ENCODE measurements at places on chromosomes 5 and 9.

GRCh38 chr5:95861864-95862561, 39.5 kb upstream of the GLRX start:
- DNase-seq, result no peak

DNA sequence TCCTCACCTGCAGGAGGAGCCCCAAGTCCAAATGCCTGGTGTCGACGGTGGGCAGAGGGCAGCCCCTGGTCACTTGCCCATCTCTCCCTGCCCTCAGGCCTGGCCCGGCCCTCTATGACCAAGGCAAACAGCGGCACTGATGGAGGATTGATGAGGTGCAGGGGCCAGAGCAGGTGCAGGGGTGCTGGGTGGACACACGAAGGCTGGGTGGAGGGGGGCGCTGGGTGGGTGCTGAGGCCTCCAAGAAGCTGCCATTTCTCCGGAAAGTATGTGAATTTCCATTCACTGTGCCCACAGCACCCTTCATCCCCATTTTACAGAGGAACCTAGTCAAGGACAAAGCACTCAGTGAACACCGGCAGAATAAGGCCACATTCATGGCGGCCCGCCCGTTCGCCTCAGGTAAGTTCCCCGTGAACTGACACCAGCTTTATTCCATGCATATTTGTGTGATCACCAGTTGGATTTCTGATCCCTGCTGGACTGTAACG, 143.8 kb upstream of the PPP1R26 start:
- no peak for DNase-seq

GRCh38 chr5:124745928-124746915, at the start of gene ZNF608:
Gene ZNF608, minus strand, starts transcription at chr5:124746639. Its CDS starts 1,650 bp downstream, at chr5:124744989.
- DNase-seq, result no peak

DNA sequence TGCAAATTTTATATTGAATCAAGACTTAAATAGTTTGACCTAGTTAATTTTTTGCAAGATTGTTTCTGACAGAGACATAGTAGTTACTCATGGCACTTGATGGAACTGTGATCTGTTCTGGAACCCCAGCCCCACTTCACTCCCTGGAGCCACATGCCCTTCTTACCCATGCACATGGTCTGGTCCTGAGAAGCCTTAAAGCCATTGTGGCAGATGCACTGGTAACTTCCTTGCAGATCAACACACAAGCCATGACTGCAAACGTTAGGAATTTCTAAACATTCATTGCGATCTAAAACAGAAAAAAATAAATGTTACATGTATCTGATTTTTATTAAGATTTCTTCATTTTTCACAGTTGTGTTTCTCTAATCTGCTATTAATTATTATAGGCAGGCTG, 221.2 kb downstream of the SLC12A2 start:
- DNase-seq, result no peak

- no peak for DNase-seq
These were observed 50.9 kb downstream of the CLINT1 start for GRCh38 chr5:157808043-157808442.

DNA sequence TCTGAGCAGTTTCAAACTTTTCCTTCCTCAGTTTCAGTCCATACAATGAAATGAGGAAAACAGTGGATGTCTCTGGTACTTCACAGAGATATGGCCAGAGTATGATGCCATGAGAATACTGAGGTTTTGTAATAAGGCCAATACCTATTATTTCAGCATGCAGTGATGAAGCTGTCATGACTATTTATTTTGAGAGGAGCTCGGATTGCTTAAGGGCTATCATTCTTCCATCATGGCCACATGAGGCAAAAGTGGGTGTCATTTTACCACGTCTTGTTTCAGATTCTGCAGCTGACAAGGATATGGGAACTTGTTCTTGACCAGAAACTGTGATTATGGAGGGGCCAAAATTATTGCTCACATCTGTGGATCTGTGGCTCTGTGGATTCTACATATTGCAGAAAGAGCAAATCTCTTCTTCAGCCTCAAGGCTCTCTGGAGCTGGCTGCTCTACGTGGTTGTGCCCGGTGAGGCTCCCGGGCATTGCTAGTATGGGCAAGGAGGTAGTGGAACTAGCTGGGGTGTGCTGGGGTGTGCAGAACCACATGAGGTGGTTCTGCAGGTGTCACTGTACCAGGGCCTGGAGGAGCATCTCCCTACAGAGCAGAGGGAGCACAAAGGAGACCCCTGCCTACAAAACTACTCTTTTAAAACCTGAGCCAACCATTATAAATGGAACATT, 180.3 kb downstream of the SEMA6A start:
- no peak for DNase-seq

DNA sequence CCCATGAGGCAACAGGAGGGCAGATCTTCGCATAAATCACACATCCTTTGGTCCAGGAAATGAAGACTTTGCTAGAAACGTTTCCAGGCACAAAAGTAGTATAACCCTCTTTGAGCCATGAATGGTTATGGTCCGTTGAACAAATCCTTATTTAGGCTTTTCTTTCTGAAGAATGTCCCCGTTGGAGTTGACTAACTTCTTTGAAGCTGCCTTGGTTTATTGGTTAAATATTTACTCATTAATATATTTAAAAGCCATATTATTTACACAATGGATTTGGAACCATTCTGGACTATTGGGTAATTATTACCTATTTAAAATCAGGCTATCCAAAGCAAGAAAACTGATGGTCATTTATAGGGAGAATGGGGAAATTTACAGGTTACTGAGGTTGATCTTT, 347.6 kb upstream of the SLC30A5 start:
- no peak for DNase-seq

- no peak for DNase-seq
These were observed 32.9 kb downstream of the STXBP1 start for GRCh38 chr9:127644943-127645342.

Data from non-pigmented ciliary epithelial cell (primary cell).